ENCODE measurements at places on chromosomes 7 and 10.

DNA sequence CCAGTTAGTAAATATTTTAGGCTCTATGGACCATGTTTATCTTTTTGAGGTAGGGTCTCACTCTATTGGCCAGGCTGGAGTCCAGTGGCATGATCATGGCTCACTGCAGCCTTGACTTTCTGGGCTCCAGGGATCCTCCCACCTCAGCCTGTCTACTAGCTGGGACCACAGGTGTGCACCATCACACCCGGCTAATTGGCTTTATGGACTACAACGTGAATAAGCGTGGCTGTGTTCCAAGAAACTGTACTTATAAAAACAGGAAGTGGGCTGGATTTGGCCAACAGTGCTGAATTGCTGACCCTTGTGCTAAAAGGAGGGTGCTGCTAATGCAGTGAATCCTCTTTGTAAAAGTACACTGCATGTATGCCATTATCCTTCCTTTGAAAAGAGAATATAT, 111.7 kb upstream of the CDK13 start:
- DNase-seq, result no peak

DNA sequence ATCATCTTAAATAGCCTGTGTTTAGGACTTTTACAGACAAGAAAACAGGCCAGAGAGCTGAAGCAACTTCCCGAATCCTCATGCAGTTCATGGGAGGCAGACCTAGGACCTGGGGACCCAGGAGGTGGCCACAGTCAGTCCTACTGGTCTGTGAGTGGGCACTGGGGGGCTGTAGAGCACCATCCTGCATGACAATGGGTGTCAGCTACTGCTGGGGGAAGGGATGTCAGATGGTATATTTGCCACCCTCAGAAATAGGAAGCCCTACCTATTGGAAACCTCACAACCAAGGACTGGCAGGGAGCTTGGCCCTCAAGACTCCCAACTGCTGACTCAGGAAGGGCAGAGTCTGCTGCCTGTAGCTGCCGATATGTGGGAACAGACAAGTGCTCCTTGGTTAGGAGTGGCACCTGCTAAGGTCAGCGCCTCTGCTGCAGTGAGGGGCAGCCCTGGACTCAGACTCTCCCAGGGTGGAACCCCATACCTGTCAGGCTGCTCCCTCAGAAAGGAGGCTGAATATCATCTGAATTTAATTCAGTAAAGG, 29.7 kb downstream of the OGDH start:
- no peak for DNase-seq

DNA sequence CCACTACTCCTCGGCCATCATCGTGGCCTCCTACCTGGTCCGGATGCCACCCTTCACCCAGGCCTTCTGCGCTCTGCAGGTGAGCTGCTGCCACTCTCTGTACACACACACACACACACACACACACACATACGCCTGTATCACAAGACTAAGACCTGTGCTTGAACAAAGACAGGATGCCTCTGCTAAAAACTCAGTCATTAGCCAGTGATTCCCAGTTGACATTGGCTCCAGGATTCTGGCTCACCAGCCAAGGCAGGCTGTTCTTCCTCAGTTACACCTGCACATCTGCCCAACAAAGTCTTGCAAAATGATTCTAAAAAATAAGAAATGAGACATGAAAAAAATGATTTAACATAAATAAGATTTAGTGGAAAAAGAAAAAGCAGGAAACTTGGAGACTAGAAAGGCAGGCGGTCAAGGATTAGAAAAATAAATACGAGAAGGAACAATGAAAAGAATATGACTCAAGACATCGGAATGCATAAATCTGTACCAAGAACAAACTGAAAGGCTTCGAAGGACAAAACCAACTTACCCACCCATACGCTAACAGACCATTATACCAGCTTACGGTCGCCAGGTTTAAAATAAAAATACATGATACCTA, 7.4 kb upstream of the LRRC18 start:
- DNase-seq, result no peak

DNA sequence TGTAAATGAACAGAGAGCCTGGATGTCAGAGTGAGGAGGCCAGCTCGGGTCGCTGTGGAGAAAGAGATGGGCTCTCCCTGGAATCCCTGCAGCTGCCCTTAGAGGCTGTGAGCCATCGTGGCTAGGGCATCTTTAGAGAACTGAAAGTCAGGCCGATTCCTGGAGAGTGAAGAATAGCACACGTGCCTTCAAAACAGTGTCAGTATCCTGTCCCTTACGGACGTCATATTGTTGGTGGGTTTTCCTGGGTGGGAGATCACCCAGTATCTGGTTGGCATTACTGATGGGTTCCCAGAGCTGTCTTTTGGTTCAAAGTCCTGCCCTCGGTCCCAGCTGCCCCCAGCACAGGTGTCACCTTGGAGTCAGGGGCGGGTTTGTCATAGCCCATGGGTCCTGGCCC, 25.3 kb downstream of the IKZF1 start:
- no peak for DNase-seq

DNA sequence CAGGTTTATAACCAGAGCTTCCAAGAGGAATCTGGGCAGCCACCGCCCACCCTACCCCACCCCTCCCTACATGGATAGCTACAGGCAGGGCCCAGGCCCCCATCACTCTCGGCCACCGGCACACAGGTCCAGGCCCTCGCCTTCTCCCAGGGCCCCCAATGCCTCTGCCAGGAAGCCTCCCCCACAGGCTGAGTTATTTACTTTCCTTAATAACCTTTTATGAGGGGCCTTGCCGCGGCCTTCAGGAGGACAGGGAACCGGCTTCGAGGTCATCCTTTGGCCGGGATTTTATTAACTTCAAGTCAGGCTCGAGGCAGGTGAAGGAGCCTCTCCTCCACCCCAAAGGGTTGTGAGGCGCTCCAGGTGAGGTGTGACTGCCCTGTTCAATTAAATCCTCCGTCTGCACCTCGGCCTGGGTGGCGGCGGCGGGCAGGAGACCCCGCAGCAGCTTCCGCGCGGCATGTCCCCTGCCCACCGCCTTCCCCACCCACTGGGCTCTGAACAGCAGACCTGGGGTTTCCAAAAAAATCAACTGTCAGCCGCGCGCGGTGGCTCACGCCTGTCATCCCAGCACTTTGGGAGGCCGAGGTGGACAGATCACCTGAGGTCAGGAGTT, 106.5 kb downstream of the MICALL2 start:
- DNase-seq, result no peak

- no peak for DNase-seq
Measured at GRCh38 chr10:110350812-110351211, 46.1 kb upstream of the SMNDC1 start.

GRCh38 chr7:69823151-69823744, 225.0 kb downstream of the AUTS2 start:
- peak; percentile 96 for DNase-seq

DNA sequence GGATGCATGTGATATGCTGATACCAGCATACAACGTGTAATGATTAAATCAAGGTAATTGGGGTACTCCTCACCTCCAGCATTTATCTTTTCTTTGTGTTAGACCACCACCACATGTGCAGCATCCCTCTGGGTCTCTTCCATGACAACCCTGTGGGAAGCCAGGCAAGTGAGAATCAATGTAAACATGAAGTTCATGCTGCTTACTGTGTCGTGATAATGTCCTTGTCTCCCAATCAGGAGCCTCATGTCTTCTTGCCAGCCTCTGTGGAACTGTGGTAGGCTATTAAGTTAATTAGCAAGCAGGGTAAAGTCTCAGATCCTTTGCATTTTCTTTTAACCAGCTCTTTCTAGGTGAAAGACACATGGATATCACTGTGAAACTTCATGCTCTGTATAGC, 126.7 kb downstream of the TES start:
- DNase-seq, result no peak

- DNase-seq, result no peak
Measured at GRCh38 chr10:49116509-49117375, 1.4 kb upstream of the VSTM4 start.

DNA sequence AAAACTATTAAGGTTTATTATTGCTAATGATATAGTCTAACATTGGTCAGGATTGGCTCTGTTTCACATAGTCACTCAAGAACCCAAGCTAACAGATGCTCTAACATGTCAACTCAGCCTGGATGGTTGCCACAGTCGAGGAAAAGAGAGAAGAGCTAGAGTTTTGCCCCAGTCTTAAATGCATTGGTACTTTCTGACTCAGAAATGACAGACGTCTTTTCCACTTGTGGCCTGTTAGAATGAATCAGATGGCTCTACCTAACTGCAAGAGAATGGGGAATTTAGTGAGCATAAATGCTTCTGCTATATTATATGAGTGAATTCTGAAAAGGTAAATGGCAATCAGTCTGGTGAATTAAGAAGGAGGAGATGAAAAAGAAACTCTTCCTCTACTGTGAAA, 13.9 kb downstream of the HECTD2 start:
- no peak for DNase-seq

- DNase-seq, result peak; percentile 85
Measured at GRCh38 chr7:12607134-12607533, 36.6 kb downstream of the SCIN start.

GRCh38 chr10:123409884-123410283, 255.7 kb downstream of the BUB3 start:
- no peak for DNase-seq

DNA sequence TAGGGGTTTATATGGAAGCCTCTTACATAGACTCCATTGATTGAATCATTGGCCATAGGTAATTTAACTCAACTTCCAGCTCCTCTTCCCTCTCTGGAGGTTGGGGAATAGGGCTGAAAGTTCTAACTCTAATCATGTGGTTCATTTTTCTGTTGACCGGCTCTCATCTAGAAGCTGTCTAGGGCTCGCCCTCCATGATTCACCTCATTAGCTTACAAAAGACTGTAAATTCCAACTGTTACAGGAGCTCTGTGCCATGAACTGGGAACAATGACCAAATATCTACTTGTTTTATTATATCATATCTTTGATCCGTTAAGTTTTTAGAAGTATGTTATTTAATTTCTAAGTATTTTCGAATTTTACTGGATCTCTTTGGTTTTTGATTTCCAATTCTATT, 263.0 kb downstream of the TCF7L2 start:
- no peak for DNase-seq

DNA sequence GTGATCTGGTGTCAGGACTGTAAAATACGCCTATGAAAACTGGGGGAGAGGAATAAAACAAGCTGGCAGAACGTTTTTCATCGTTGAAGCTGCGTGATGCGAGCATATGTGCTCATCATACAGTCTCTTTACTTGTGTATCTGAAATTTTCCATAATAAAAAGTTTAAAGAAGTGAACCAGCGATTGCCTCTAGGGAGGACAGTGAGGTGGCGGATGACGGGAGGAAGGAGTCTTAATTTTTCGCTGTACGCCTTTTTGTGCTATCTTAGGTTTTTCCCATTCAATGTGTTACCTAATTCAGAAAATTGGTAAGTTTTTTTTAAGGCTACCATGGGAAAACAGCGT, 891 bp upstream of the WAPL start:
- DNase-seq, result no peak

- no peak for DNase-seq
Measured at GRCh38 chr10:22635650-22636049, 78.7 kb downstream of the PIP4K2A start.

DNA sequence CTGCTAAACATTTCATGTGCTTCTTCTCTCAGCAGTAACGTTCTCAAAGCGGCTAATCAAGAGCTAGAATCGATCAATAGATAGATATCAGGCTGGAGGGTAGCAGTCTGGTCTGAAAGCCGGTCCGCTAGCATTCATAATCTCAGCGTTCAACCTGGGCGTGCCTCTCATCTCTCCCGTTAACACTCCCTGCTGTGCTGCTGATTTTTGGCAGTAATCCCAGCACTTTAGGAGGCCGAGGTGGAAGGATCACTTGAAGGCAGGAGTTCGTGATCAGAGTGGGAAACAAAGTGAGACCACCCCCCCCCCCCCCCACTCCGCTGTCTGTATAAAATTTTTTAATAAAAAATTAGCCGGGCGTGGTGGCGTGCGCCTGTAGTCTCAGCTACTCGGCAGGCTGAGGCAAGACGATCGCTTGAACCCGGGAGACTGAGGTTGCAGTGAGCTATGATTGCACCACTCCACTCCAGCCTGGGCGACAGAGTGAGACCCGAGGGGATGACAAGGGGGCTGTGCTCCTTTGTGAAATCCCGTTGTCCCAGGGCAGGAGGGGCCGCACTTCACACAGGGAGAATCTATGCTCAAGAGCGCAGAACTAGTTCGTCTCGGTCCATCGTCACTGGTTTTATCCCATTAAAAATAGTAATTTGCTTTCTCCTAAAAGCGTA, 624 bp upstream of the CEP55 start:
- DNase-seq, result no peak

DNA sequence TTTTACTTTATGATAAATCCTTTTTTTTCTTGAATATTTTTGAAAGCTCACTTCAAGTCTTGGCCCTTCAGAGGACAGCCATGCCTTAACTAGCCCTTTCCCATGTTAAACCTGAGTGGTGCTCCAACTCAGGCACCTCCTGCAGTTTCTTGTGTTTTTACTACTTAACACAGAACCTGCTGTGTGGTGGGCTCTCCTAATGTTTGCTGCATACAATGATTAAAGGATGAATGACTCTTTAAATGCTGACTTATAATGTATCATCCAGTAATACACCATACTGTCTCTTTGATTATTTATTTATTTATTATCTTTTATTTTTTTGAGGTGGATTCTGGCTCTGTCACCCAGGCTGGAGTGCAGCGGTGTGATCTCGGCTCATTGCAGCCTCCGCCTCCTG, 179.4 kb downstream of the SEMA3E start:
- no peak for DNase-seq

DNA sequence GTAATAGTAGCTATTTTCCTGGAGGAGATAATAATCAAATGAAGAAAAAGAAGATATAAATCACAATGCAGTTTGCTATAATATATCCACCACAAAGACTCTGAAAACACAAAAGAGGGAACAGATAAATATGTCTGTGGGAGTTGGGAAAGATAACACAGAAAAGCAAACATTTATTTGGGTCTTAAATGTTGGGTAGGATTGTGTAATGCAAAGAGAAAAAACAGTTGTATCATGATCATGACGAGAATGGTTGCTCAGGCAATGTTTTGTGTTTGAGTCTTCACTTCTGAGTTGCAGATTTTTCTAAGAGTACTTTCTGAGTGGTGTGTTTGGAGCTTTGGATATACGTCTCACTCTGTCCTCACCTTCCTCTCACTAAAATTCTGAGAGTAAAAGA, 437.5 kb downstream of the TFEC start:
- no peak for DNase-seq

- DNase-seq, result no peak
Measured at GRCh38 chr7:4269746-4270145, 412.3 kb upstream of the FOXK1 start.

GRCh38 chr7:158397885-158398284, 189.7 kb downstream of the PTPRN2 start:
- DNase-seq, result no peak

- no peak for DNase-seq
Measured at GRCh38 chr10:78255214-78255613, 221.6 kb downstream of the RPS24 start.
